ENCODE measurements at places on chromosomes 11 and 22.

- no peak for DNase-seq
Observed at GRCh38 chr11:61516191-61516590, 7.6 kb downstream of the LRRC10B start.

- no peak for DNase-seq
Observed at GRCh38 chr22:19853058-19853878, 1.4 kb downstream of the GNB1L start.

- DNase-seq, result no peak
Observed at GRCh38 chr22:19226428-19226827, 47.9 kb upstream of the SLC25A1 start.

- DNase-seq, result no peak
Observed at GRCh38 chr22:45709060-45709739, 37.6 kb downstream of the ATXN10 start.

- DNase-seq, result no peak
Observed at GRCh38 chr22:39474351-39475111, 17.7 kb downstream of the MGAT3 start.

GRCh38 chr11:123268156-123268555 is 73.1 kb upstream of the CLMP start:
- DNase-seq, result no peak

- DNase-seq, result no peak
Observed at GRCh38 chr11:67654225-67654624, 3.7 kb upstream of the ACY3 start.

GRCh38 chr11:104522650-104523049 is 358.7 kb upstream of the PDGFD start:
- DNase-seq, result no peak

DNA sequence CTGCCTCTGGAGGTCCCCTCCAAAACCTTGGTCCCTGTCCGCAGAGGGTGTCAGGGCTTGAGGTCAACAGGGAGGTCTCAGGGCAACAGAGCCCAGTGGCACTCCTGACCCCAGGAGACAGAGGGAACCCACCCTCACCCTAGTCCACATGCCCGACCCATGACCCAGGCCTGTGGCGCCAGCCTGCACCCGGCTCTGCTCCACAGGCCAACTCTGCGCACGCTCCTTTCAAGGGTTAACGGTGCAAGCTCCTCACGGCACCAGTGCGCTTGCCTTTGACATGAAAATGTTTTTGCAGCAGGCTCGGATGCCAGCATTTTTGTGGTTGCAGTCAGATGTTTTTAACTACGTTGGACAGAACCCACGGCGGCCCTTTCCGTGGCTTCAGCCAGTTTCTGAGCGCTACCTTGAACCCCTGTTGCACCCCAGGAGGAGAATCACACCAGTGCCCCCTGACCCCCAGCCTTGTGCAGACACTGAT is 68.6 kb downstream of the CDKN1C start:
- DNase-seq, result no peak

DNA sequence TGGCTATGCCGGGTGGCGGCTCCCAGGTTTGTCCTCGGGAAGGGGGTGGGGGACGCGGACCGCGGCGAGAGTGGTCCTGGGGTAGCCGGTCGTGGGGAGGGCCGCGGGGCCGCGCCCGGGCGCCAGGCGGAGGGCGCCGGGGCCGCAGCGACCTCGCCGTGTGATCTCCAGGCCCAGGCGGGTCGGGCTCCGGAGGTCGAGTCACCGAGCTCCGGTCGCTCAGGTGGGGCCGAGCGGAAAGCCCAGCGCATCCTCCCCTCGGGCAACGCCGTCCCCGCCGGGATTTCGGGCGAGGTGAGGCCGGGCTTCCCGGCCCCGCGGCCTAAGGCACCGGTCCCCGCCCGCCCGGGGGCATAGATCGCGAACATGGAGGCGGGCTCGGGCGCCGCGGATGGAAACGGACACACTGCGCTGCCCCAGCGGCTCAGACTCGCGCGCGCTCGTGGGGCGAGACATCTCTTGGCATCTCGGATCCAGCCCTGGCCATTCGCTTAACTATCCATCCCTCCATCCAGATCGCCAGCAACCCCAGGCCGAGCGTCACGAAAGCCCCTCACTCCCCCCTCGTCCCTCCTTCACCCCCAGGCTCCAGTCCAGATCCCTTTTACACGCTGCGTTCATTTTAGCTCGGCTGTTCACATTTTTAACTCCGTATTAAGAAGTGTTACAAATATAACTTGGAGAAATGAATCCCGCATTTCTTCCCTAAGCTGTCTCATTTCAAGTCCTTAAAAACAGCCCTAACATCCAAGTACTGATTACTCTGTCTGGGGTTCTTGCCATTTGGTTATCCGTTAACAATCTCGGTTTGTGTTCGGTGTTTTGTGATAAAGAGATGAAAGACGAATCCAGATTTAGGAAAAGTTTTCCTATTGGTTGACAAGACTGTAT is 460 bp downstream of the ZC3H12C start:
- DNase-seq, result peak; percentile 80

DNA sequence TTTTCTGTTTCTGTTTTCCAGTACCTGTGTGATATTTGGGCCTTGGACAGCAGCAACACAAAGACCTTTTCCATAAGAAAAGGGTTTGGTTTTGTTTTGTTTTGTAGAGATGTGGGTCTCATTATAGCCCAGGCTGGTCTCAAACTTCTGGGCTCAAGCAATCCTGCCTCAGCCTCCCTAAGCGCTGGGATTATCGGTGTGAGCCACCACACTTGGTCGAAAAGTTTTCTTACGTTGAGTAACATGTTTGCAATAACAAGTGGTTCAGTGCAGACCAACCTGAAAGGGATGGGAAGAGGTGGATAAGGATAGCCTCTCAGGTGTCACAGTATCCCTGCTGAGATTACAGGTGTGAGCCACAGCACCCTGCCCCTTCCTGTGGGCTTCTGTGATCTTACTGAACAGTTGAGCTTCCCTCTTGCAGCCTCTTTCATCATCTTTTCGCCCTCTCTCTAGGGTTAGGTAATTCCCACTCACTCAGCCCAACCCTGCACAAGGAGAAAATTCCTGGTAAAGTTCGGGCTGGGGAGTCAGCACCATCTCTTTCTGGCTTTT is 3.5 kb upstream of the MRPL48 start:
- no peak for DNase-seq

- no peak for DNase-seq
Observed at GRCh38 chr11:60974726-60975125, 3.2 kb downstream of the CD6 start.

- DNase-seq, result peak; percentile 12
Observed at GRCh38 chr22:27705408-27706080, 96.0 kb downstream of the MN1 start.

- peak; percentile 93 for DNase-seq
Observed at GRCh38 chr11:75350743-75351540, 519 bp downstream of the ARRB1 start.

DNA sequence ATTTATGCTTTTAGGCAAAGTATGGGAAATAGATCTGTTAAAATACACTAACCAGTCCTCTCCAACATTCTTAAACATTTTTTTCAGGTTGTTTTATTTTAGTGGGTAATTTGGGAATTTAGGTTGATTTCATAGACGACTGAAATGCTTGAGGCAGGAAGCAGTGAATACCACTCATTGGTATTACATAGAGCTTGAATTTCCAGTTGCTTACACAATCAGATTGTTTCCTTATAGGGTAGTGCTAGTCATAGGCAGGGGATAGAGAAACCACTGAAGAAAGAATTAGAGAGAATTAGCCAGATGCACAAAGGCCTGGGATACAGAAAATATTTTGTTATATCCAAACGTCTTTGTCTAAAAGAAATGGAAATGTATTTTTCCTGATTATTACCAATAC is 23.9 kb upstream of the LYVE1 start:
- DNase-seq, result no peak

All from KG1 (cell line).